ENCODE measurements at places on chromosomes 16 and 17. TPM values are rescaled to one million over a fixed set of nuclear protein-coding genes. Genes with fewer than 3 reads are reported as not detected.

Gene WSCD1
- 28.5 TPM for total RNA-seq

Gene DRC3
- total RNA-seq: 5.0 TPM

Gene ARHGAP44
- total RNA-seq: 31.0 TPM

Gene ROGDI
- 41.6 TPM for total RNA-seq

Gene TMEM114
- not detected for total RNA-seq

Gene PTX4
- total RNA-seq: not detected

Gene NECAB2
- total RNA-seq: 0.63 TPM

Gene ATP1B2
- total RNA-seq: 16.6 TPM

Gene CCDC200
- total RNA-seq: not detected

Gene TMC8
- total RNA-seq: 2.5 TPM

Gene OR1F1
- 0.94 TPM for total RNA-seq

Measured in parietal lobe (tissue), 2 donors.